ENCODE measurements at places on chromosomes 5 and 9. TPM values are rescaled to one million over a fixed set of nuclear protein-coding genes. Genes with fewer than 3 reads are reported as not detected.

The DEPDC1B gene
- 0.34 TPM for polyA plus RNA-seq

The SLC6A18 gene
- polyA plus RNA-seq = not detected

The TERT gene
- polyA plus RNA-seq = 0.02 TPM

The ZNG1E gene
- polyA plus RNA-seq = 20.2 TPM

The CCDC171 gene
- 1.1 TPM for polyA plus RNA-seq

The CER1 gene
- polyA plus RNA-seq = not detected

The SLC27A6 gene
- polyA plus RNA-seq = not detected

The SH3GL2 gene
- polyA plus RNA-seq = 1.0 TPM

The IFNA13 gene
- polyA plus RNA-seq = not detected

Measured in adipose tissue (tissue), 3 donors.